ENCODE measurements at places on chromosomes 12 and 14. TPM values are rescaled to one million over a fixed set of nuclear protein-coding genes. Genes with fewer than 3 reads are reported as not detected.

Gene VRK1
- polyA plus RNA-seq: 12.9 TPM

Gene TCL1B
- polyA plus RNA-seq: 0.11 TPM

DNA sequence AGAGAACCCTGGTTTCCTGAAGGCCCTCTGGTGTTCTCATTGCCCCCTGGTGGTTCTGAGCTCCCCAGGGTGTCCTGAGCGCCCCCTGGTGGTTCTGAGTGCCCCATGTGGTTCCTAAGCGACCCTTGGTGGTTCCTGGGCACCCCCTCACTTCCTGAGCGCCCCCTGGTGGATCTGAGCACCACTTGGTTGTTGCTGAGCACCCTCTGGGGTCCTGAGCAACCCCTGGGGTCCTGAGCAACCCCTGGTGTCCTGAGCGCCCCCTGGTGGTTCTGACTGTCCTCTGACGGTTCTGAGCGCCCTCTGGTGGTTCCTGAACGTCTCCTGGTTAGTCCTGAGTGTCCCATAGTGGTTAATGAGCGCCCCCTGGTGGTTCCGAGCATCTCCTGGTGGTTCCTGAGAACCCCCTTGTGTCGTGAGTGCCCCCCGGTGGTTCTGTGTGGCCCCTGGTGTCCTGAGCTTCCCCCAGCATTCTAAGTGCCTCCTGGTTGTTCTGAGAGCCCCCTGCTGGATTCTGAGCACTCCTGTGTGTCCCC, 568.3 kb downstream of the TMEM121 start:
- no peak for DNase-seq

GRCh38 chr14:73759183-73759713, 45.1 kb upstream of the PNMA1 start:
- no peak for DNase-seq

GRCh38 chr12:100404769-100405407, 48.0 kb downstream of the SLC17A8 start:
- no peak for DNase-seq
